ENCODE measurements at places on chromosomes 6 and 20.

DNA sequence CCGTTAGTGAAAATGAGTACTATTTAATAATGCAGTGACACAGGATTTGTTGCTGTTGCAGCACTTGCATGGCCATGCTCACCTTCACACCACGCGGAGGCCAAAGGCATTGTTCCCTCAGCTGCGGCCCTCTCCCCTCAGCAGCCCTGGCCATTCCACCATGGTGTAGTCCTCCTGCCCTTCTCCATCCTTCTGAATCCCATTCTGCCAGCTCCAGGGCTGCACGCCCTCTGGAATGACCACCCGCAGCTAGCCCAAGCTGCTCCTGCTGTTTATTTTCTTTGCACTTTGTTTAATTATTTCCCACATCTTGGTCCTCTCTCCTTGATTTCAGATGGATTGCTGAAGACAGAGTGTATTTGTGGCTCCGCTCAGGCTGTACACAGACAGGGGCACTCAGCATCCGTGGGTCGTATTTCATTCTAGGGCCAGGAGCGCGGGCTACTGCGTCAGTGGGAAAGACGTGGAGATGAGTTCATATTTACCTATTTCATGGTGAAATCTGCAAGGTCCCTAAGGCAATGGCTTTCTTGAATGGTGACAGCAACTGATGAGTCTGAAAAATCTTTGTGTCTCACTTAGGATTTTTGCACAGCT is 81.4 kb upstream of the DUSP22 start:
- DNase-seq, result no peak

- no peak for DNase-seq
Observed at GRCh38 chr20:13821876-13822275, 37.0 kb downstream of the NDUFAF5 start.

DNA sequence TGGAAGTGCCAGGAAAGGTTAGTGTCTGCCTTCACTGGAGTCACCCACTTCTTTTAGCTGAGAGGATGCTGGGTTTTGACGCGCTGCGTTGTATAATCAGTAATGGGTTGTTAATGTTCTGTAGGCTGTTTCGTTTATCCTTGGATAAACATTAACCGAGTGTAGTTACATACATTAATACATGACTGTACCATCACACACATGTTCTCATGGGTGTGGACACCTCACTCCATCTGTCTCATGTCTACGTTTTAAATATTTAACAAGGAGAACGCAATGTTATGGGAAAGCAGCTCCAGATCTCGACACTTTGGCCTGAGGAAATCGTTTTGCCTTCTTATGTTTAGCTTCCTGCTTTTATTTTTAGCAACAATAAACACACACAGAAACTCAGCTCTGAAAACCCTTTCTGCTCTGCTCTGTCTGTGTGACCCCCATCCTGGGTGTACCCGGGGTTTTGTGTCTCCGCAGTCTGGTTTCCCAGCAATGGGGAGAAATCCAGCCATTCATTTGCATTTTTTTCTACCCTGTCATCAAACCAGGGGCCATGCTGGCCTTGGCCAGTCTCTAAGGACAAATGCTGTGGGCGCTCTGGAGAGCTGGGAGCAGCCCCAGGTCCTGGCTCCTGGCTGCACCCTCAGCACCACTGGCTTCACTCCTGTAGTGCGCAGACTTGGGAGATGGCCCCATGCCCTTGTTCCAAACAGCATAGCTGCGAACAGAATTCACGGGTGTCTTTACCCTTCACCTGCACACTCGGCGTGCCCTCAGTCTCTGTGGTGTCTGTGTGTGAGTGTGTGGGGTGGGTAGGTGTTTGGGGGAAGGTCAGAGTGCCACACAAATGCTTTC is 110.8 kb downstream of the ERMARD start:
- DNase-seq, result no peak

DNA sequence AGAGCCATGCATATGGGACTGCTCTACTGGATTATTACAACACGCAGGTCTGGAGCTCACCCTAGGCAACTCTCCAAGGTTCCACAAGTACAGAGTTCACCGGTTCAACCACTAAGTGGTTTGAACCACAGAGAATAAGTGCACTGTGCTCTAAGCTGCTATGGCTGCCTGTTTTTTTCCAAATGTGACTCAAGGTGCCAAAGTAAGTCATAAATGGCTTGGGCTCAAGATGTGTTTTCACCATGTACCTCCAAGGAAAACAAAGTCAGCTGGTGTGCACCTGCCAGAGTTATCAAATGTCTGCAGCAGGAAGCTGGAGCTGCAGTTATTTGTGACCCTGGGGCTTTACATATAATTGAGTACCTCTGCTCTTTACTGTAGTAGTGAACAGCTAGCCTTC is 76.7 kb downstream of the PREP start:
- no peak for DNase-seq
